ENCODE measurements at places on chromosomes 11 and 22. TPM values are rescaled to one million over a fixed set of nuclear protein-coding genes. Genes with fewer than 3 reads are reported as not detected.

DNA sequence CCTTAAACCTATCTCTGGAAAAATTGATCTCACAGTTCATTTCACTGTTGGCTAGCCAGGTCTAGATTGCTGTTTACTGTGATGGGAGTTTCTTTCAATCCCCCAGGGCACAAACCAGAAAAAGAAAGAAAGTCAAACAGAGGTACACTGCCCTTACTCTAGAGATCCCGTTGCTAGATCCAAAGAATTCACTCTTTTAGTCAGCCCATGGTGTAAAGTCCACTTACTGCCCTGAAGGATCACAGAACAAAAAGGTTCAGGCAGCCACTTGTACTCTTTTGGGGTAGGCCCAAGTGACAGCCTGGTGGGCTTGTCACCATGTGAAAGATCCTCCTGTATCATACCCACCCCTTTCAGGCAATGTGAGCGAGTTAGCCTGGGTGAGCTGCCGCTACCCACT, 162.6 kb upstream of the CCDC179 start:
- no peak for DNase-seq

DNA sequence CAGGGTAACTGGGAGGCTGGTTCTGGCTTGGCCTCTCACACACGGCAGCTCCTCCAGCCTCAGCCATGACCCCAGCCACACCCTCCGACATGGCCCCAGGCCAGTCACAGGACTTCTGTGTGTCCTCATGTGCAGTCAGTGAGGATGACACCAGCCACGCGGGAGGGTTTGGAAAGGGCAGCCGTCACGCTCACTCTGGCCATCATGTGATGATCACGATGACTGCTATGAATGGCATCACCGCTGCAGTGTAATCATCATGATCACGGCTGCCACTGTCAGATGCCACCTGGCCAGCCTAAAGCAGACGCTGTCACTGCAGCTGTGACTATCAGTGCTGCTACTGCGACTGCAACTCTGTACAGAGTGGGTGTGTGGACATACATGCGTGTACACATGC, 640.9 kb downstream of the BRD1 start:
- no peak for DNase-seq

GRCh38 chr22:45154383-45154782, 9.3 kb upstream of the NUP50 start:
- DNase-seq = no peak

Gene DLG2
- 21.6 TPM for total RNA-seq

GRCh38 chr11:60941371-60942119, 10.4 kb downstream of the SLC15A3 start:
- DNase-seq = no peak

Gene SOX10
- not detected for total RNA-seq

Gene OR52H1
- total RNA-seq = not detected

- no peak for DNase-seq
Measured at GRCh38 chr22:42946546-42947198, 68.3 kb downstream of the PACSIN2 start.

Measured in Caco-2 (cell line).